CD14-positive monocyte (primary cell): ENCODE measurements at places on chromosomes 1 and 21.

- DNase-seq, result no peak
Measured at GRCh38 chr1:14852291-14852690, 253.8 kb downstream of the KAZN start.

DNA sequence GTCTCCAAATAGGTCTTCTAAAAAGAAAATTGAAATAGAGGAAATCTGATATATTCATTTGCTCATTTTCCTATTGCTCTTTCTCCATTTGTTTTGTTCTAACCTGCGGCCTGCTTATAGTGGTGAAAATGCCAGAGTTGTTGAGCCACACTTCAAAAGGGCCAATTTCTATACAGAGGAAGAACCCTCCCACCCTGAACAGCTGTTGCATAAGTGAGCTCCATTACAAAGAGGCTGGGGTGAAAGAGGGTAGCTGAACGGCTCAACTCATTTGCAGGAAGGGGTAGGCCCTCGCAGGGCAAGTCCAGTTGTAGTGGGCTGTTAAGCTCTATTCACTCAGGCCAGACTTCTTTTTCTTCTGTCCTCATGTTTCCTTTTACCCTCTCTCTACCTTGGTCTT is 8.8 kb downstream of the ADCY10 start:
- DNase-seq, result no peak

DNA sequence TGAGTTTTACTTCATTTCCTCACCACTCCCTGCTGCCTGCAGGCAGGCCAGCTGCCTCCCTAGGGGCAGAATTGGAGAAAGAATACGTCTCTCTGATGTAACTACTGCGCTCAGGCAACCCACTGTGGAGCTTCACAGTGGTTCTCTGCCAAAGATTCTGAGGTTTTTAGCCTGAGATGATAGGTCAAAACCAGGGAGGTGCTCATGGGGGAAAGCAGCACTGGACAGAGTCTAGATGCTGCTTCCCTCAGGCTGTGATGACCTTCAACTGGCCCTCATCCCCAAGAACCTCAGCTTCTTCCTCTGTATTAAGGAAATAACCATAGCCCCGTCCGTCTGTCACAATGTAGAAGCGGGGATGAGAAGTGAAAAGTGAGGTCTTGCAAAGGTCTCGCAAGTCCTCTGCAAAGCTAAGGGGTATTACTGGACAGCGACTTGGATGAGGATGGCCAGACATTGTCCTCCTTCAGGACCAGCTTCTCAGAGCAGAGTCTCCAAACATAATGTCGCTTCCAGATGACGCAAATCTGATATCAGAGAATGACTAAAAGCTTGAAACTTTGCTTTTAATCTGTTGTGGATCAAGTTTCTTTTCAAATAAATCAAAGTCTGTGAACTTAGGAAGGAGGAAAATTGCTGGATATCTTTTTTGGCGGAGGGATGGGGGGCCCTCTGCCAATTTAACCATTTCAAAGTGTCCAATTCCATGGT is 65.9 kb upstream of the ATP5PO start:
- DNase-seq, result no peak

GRCh38 chr1:226086776-226087175 is 24.3 kb downstream of the H3-3A start:
- no peak for DNase-seq

DNA sequence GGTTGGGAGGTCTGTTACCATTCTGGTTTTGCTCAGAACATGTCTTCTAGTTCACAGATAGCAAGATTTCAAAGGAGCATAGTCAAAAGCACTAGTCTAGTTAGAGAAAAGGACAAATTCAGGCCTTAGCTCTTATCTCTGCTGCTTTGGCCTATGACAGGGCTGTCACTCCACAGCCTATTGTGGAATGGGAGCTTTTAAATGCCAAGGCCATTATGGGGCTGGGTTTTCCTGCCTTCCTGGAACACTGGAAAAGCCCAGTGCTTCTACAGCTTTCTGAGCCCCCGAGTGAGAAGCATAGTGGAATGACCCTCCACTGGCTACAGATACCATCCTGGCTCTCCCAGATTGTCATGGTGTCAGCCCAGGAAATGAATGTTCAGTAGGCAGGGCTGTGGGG is 9.3 kb downstream of the MTFR1L start:
- no peak for DNase-seq

- no peak for DNase-seq
Measured at GRCh38 chr21:45234965-45235364, 52.7 kb downstream of the POFUT2 start.

- DNase-seq, result no peak
Measured at GRCh38 chr1:33876970-33877650, 13.2 kb downstream of the HMGB4 start.

DNA sequence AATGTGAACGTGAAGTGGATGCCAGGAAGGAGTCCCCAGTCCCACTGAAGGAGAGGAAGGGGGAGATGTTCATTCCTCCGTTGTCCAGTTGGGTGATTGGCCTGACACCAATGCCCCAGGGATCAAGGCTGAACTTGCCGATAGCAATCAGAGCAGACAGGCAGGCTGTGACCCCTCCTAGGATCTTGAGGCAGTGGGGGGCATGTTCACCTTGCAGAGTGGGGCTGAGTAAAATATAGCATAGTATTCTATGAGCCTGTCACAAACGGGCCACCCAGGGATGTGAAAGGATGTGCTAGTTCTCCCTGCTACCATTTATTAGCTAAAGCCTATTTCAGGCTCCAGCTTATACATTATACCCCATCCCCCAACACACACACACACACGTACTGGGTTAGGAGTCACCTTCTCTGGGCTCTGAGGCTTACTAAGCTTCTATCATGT is 80.7 kb upstream of the CD34 start:
- DNase-seq, result no peak
